ENCODE measurements at places on chromosomes 5 and 9.

DNA sequence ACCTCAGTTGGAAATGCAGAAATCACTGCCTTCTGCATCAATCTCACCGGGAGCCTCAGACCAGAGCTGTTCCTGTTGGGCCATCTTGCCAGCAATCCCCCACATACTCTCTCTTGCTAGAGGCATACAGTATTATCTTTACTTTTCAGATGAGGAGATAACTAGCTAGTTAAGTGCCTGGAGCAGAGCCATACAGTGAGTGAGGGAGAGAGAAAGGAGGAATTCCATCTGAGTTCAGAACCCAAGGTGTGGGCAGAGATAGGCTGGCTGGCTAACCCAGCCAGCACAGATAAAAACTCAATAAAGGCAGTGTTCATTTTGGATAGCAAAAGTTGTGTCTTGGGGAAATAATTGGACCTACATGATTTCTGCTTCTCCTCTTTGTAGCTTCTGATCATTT is 268.0 kb upstream of the KIF2A start:
- no peak for DNase-seq

DNA sequence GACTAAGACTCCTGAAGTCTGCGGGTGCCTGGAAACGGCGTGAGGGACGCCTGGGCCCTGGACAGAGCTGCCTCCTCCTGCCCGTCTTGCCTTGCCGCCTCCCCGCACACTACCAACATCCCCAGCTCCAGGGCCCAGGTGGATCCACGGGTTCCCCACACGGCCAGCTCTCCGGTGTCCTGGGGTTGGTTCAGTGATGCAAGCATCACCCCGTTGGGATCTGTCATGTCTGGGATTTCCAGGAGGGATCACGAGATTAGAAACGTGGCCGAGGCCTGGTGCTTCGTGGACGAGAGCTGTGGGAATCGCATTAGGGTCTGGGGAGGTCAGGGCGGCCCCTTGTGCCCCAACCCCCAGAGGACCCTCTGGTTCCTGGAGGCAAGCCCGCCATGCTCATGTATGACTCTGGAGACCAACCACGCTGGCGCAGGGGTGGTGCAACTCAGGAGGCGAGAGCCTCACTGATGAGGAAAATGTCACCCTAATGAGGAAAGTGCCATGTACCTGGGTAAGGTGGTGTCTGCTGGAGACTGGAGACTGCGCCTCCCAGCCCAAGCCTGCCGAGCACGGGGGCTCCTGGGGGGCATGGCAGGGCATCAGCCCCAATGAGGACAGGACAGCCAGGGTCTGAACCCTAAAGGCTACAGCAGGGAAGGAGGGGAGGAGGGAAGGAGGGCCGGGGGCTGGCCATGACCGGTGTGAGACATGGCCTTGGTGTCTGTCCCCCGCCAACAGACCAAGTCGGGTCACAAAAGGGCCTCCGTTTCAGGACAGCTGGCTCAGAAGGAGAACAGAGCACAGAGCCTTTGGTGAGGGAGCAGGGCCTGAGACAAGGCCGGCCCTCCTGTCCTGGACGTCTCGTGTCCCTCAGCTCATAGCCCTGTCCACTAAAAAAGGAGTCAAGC is 31.9 kb upstream of the SLC6A19 start:
- no peak for DNase-seq

- DNase-seq = no peak
Measured at GRCh38 chr5:166602271-166602670, 1689.2 kb upstream of the WWC1 start.

DNA sequence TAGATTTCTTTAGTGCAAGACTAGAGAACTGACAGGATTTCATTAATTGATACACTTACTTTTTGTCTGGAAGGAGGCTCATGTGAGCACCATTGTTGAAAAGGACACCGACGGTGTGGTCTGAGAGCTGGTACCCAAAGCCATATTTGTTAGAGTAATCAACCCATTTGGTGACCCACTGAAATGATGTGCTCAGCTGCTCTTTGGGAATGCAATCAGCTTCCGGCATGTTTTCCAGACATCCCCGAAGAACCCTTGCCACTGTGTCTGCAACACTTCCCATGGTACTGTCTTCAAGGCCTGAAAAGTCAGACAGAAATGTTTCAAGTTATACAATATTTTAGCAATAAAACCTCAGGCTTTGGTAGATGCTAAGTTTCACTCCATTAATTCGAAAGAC is 4.4 kb downstream of the PLK2 start:
- no peak for DNase-seq

DNA sequence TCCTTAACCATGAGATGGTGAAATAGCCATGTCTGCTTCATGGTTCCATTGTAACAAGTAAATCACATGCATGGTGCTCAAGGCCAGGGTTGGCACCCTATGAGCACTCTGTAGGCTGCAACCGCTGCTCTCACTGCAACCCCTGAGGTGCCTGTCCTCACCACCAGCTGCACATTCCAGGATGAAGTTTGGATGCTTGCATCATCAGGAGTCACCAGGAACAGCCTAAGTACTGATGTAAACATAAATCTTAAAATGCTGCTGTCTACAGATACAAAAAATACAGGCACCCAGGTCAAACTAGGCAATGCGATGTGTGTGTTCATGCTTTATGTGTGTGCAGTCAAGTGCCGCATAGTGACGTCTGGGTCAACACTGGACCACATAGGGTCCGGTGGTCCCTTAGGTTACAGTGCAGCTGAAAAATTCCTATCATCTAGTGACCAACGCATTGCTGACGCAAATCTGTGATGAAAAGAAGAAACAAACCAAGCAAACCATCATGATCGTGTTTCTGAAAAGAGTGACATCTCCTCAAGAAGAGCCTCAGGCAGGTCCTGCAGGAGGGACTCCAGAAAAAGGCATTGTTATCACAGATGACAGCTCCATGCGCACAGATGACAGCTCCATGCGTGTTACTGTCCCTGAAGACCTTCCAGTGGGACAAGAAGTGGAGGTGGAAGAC is 234.8 kb downstream of the AUH start:
- DNase-seq = no peak

DNA sequence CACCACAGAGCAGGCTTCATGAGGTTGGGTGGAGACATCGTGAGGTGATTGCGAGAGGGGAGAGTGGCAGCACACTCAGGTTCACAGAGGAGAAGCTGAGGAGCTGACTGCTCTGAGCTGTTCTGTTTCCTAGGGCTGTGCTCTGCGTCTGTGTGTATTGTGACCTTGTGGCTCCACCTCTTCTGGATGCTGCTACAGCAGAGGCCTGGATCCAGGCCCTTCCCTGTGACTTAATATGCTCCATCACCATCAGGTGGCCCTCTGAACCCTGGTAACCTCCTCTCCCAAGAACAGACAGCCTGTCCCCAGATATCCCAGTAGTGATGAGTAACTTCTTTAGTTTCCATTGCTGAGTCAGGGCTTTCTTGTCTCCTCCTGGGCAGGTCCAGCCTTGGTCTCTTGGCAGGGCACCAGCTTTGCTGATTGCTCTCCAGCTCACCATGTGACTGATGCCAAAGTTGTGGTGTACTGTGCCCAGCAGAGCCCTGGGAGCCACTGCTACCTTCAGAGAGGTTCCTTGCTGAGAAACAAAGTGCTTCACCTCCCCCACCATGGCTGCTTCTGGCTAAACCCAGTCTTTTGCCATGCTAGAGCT is 212.8 kb upstream of the CHD1 start:
- no peak for DNase-seq
